Hypothalamus (tissue), 51 donors: ENCODE measurements at places on chromosomes 3 and 15.

GRCh38 chr3:52494445-52494844, 693 bp upstream of the STAB1 start:
- no peak for DNase-seq

GRCh38 chr3:126897943-126898342, 85.0 kb upstream of the PLXNA1 start:
- no peak for DNase-seq

DNA sequence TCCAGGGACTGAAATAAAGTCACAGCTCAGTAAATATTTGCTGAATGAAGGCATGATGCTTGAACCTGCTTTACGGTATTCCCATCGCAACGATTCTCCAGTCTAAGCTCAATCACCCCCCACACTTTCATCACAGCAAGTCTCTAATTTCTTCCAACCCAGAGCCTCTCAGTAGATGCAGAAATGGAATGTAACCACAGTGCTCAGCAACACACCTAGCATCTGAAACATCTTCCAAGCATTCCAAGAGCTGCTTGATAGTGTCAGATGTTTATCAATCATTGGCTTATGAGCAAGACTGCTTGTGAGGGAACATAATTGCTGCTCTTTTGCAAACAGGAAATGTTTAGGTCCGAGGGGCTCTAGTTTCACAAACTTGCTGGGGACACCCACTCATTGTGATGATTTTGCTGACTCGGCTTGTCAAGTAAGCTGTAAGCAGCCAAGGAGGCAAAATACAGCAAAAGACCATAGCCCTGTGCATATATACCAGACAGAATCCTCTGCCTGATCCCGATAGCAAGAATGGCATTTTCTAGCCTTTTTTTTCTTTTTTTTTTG, 751.2 kb downstream of the NR2F2 start:
- no peak for DNase-seq

- no peak for DNase-seq
Observed at GRCh38 chr3:25707268-25707926, 42.7 kb upstream of the TOP2B start.
